Heart left ventricle (tissue), 16 donors: ENCODE measurements at places on chromosomes 13 and 19.

GRCh38 chr13:19836472-19836871 is 27.0 kb downstream of the ZMYM5 start:
- no peak for DNase-seq

DNA sequence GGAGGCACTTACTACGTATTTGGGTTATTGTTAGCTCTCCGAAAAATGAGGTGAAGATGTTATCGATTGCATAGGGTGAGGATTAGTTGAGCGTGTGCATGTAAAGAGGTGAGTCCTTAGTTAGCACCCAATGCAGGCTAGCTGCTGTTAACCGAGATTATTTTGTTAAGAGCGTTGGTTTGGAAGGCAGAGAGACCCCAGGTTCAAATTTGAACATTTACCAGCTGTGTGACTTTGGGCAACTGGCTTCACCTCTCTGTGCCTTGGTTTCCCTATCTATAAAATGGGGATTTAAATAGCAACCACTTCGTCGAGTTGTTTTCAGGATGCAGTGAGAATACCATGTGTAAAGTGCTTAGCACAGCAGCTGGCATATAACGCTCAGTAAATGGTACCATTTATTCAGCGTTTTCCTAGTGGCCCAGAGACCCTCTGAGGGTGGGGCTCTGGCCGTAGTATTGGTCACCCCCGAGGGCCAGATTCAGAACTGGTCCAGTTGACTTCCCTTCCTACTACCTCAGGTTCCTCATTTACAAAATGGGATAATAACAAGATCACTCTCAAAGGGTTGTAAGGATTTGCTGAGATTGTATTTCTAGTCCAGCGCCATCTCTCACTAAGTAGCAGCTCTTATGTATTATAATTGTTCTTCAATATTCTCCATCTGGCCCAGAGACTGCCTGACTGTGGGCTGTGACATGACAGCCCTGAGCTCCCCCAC is 887 bp downstream of the SIPA1L3 start:
- no peak for DNase-seq

- DNase-seq: peak; percentile 90
These were observed 33.6 kb downstream of the ZNF383 start for GRCh38 chr19:37251308-37252229.

GRCh38 chr13:93260591-93260990 is 34.0 kb downstream of the GPC6 start:
- no peak for DNase-seq

DNA sequence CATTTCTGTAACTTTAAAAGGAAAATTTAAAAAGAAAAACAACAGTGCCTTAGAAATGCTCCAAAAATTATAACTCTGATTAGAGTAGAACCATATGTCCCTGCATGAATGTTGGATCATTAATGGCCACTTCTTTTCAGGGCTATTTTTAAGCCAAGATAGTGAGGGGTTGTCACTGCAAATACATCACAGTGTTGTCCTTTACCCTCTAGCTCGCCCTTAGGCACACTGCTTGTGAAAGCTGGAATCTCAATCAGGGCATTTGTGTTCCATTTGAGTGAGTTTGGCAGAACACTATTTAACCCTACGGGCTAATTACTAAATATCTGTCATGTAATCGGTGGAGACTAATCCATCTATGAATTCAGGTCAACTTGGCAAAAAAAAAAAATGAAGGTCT is 212.2 kb downstream of the NHLRC3 start:
- no peak for DNase-seq

GRCh38 chr13:99861771-99862170 is 109.8 kb downstream of the ZIC5 start:
- no peak for DNase-seq

DNA sequence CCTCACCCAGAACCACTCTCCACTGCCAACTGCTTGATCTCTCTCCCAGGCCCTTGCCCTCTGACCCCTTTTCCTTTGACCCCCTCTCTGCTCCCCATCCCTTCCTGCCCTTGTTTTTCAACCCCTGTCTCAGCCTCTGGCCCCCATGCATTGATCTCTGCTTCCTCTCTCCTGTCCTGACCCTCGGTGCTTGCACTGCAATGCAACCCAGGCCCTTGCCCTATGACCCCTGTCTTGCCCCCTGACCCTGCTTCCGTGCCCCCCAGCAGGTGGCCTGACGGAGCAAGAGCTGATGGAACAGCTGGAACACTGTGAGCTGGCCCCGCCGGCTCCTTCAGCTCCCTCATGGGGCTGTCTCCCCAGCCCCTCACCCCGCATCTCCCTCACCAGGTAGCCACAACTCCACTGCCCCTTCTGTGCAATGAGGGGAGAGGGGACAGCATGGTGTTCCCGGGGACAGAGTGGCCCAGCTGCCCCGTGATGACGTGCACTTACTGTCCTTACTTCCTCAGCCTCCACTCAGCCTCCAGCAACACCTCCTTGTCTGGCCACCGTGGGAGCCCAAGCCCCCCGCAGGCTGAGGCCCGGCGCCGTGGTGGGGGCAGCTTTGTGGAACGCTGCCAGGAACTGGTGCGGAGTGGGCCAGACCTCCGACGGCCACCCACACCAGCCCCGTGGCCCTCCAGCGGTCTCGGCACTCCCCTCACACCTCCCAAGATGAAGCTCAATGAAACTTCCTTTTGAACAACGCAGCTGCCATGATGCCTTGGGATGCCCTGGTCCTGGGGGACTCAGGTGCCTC is 10.5 kb upstream of the LTBP4 start:
- no peak for DNase-seq

- DNase-seq: no peak
These were observed 232.7 kb downstream of the KLF12 start for GRCh38 chr13:73901324-73902068.

DNA sequence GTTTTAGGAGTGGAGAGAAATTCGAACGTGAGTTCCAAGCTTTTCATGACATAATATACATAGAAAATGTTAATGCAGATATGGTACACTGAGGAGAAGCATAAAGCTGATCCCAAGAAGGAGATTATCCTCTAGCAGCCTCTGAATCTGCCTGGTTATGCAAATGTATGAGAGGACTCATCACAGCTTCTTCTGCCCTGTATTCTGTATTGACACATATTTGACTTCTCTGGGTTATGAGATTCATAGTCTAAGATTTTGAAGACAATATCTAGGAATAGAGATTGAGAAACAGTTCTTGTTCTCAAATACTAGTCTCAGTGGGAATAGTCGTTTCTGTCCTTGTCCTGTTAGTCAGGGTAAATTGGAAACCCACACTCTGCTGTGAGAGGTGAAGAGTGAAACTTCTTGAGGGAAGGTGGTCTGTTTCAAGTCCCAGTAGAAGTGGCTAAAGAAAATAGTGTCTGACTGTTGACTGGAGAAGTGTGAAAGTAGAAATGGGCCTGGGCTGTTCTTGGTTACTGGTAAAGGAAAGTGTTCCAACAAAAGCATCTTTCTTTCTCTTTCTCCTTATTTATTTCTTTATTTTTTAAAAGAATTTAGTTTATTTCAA is 1356.6 kb downstream of the SLITRK5 start:
- no peak for DNase-seq

GRCh38 chr13:45481688-45482087 is 16.9 kb downstream of the COG3 start:
- no peak for DNase-seq

DNA sequence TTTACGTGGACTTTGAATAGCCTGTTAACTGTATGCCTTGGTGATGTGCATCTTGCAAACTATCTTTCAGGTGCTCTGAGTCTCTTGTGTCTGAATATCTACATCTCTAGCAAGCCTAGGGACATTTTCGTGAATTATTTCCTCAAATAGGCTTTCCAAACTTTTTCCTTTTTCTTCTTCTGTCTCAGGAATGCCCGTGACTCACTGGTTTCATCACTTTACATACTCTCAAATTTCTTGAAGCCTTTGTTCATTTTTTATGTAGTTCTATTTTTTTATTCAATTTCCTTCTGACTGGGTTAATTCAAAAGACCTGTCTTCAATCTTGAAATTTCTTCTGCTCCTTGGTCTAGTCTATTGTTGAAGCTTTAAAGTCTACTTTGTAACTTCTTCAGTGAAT is 332.2 kb downstream of the OXGR1 start:
- DNase-seq: no peak

GRCh38 chr19:41868120-41868988 is 8.3 kb downstream of the RPS19 start:
- no peak for DNase-seq

DNA sequence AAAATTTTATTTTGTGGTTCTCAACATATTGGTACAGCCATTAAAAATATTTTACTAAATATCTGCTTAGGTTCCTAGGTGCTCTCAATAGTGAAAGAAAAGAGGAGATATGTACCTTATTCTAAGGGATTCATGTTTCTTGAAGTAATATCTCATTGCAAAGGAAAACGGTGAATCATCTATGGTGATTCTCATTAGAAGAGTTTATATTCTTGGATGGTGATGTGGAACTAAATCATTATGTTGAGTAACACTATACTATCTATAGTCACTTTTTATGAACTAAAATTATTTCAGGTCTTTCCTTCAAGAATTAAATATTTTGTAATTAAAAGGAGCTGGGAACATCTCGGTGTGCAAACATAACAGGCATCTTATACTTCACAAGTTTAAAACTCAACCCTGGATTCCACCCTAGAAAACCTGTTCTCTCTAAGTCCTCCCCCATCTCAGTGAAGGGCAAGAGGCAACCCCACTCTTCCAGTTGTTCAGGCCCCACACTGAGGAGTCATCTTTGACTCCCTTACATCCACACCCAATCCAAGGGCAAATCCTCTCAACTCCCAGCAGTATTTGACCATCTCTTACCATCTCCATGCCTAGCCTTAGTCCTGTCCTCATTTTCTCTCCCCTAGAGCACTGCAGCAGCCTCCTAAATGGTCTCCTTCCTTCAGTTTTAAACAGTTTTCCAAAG is 140.1 kb downstream of the RGCC start:
- DNase-seq: no peak

GRCh38 chr13:29323954-29324353 is 271.5 kb downstream of the SLC7A1 start:
- DNase-seq: no peak
